Gastroesophageal sphincter (tissue), 4 donors: ENCODE measurements at places on chromosomes 1 and 21.

- ATAC-seq = no peak
Observed at GRCh38 chr1:156114919-156115513, 505 bp downstream of the LMNA start.

DNA sequence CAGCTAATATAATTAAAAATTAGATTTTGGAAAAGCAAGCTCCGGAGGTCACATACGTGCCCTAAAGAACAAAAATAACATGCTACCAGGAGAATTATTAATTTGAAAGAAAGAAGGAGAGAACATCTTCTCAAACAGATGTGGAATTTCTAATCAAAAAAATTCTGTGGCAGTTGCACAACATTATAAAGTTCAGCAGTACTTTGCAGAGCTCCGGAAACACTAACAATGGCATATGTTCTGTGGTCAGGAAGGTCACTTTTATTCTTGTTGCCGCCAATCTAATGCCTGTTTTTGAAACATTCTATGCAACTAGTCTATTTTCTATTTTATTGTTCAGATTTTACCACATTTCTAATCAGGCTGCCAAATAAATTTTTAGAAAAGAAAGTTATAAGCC, 186.8 kb downstream of the SMYD3 start:
- no peak for ATAC-seq

DNA sequence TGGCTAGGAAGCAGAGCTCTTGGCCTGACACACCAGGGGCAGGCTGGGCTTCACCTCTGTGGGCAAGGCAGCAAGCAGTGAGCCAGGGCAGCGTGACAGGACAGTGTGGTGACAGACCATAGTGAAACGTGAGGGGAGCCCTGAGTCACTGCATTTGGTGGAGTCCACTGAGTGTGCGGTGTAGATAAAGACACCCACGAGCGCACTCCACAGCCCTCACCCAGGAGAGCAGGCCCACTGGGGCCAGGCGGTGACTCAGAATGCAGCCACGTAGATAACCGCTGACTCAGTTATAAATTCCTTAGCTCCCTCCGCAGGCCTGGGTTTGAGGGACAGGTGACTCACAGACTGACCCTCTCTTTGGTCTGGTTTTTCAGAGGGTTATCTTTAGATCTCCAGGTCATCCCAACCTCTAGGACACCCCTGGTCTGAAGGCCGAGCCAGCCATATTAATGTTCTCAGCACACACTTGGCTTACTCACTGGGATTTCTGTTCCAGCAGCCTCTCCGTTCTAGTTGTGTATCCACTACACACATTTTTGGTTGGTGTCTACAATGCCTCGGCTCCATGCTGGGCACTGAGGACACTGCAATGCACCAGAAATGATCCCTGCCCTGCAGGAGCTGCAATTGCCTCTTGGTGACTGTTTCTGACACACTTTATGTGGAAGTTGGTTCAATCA, 90.2 kb upstream of the TSPAN2 start:
- no peak for ATAC-seq

DNA sequence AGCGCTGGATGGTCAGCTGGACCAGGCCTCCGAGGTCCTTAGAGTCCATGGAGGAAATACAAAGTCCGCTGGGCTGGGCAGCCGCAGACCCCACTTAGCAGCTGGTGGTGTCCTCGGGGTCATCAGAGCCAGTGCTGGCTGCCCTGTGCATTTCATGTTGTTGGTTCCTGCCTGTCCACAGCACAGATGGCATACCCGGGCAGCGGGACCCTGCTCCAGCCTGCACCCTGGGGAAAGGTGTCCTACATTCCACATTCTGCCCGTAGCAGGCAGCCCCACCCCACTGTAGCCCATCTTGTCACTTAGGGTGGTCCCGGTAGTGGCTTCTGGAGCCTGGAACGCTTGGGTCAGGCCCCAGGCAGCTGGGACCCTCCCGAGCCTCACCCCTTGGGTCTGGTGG, 19.8 kb downstream of the PRKCZ start:
- ATAC-seq = no peak

- ATAC-seq = no peak
Observed at GRCh38 chr1:13510499-13510898, 3.3 kb downstream of the LRRC38 start.

DNA sequence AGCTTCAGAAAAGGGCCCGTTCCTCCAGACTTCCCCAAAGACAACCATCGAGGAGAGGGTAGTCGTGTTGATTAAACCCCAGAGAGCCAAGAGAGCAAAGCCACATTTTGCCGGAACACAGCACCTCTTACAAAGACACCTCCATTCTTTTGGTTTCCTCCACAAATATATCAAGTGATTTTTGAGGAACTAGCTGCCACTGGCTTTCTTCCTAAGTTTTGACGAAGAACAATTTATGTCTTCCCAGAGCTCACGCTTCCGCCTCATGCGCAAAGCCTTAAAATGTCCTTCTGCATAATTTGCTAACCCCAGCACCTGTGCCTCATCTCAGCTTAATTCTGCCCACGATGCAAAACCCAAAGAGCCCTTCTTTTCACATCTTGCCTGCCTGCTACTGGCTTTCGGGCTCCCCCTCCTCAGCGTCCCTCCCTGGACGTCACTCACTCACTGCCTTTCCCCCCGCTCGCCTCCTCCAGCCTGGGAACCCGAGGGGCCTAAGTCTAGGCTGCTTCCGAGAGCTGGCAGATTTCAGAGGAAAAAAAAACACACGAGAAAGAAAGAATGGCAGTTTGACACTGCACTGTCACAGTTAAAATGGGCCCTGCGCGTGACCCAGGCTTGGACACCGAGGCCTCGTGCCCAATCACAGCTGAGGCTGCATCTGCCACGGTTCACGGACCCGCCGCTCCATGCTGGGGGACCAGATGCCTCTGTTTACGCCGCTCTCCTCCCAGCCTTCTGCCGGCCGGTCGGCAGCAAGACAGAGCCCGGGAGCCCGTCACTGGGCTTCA, 77.6 kb upstream of the IFNAR2 start:
- ATAC-seq = no peak
